ENCODE measurements at places on chromosomes 3 and 15.

- no peak for DNase-seq
- no peak overlapping the region for H3K4me3 ChIP-seq
- H3K27me3 ChIP-seq: no peaks in the 10 kb centered on the region
- no peak overlapping the region for H3K27ac ChIP-seq
- no peaks in the 10 kb centered on the region for H3K4me1 ChIP-seq
Measured at GRCh38 chr3:118369892-118370491, 664.7 kb downstream of the IGSF11 start.

DNA sequence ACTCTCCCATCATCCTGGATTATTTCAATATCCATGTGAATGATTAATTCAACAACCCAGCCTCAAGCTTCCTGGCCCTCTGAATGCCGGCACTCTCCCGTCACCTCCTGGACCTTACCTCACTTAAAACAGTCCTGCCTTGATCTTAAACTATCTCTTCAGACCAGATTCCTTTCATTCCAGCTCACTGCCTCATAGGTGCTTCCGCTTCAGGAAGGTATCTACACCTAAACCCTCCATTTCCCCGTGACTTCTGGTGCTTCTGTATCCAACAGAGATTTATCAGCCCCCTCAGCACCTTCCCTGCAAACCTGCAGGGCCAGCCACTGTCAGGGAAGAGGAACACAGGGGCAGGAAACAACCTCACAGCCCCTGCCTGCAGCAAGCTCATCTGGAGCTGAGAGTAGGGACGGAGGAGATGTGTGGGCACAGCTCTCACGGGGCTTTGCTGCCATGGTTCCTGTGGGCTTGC lies 98.9 kb upstream of the TJP1 start:
- no peaks in the 10 kb centered on the region for H3K27me3 ChIP-seq
- H3K27ac ChIP-seq: no peak overlapping the region
- no peak overlapping the region for H3K4me3 ChIP-seq
- no peak for DNase-seq

- H3K4me1 ChIP-seq: peaks cover 93% of the 10 kb centered on the region
- H3K4me3 ChIP-seq: no peak overlapping the region
- DNase-seq: no peak
- H3K36me3 ChIP-seq: peaks cover 8% of the 10 kb centered on the region
Measured at GRCh38 chr3:66411961-66412887, 88.6 kb downstream of the LRIG1 start.

- DNase-seq: no peak
- peaks cover 6% of the 10 kb centered on the region for H3K4me1 ChIP-seq
- no peaks in the 10 kb centered on the region for H3K36me3 ChIP-seq
- peaks cover 4% of the 10 kb centered on the region for H3K27me3 ChIP-seq
- H3K27ac ChIP-seq: no peak overlapping the region
Measured at GRCh38 chr3:113265231-113265630, 53.9 kb downstream of the BOC start.

GRCh38 chr15:95469496-95470000 lies 861.0 kb upstream of the NR2F2 start:
- DNase-seq: no peak
- peaks cover 22% of the 10 kb centered on the region for H3K4me1 ChIP-seq
- no peak overlapping the region for H3K27ac ChIP-seq
- H3K4me3 ChIP-seq: no peak overlapping the region

- H3K4me1 ChIP-seq: no peaks in the 10 kb centered on the region
- no peak for DNase-seq
- no peaks in the 10 kb centered on the region for H3K27me3 ChIP-seq
- no peak overlapping the region for H3K27ac ChIP-seq
- H3K36me3 ChIP-seq: peaks cover 11% of the 10 kb centered on the region
Measured at GRCh38 chr15:88529021-88529630, 17.4 kb downstream of the DET1 start.

- peaks cover 10% of the 10 kb centered on the region for H3K4me1 ChIP-seq
- no peak overlapping the region for H3K27ac ChIP-seq
- no peaks in the 10 kb centered on the region for H3K27me3 ChIP-seq
Measured at GRCh38 chr3:136141291-136141785, 54.8 kb downstream of the MSL2 start.

DNA sequence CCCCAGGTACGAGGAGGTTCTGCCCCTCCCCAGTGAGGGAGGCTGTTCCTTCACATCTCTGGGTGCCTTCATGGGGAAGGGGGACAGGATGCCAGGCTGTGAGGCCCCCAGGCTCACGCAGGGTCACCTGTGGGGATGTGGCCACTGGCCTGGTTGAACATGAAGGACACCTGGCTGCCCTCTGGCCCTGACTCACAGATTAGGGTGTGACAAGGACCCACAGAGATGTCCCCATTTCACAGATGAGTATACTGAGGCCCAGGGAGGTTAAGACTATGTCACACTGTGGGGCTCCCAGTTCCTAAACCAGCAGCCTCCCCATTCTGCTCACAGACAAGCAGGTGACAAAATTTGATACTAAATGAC lies 42.4 kb downstream of the PCSK6 start:
- H3K27ac ChIP-seq: peak overlapping the region; percentile 8
- no peak for DNase-seq
- peaks cover 46% of the 10 kb centered on the region for H3K4me1 ChIP-seq
- H3K27me3 ChIP-seq: no peaks in the 10 kb centered on the region
- H3K36me3 ChIP-seq: no peaks in the 10 kb centered on the region
- H3K4me3 ChIP-seq: no peak overlapping the region

DNA sequence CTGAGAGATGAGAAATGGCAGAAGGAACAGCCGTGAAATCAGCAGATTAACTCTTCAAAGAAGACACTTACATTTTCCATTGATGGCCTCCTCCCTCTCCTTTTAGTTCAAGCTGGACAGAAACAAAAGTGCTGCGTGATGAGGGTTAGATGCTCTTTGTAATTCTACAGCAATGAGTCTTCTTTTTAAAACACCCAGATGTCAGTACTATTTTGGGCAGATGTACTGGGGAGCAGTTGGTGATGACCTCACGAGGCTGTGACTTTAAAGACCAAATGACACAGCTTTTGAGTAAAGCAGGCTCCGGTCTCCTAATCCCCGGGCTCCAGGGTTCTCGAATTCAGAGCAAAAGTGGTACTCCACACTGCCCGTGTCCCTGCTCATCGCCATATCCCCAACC lies 198.2 kb downstream of the SLCO3A1 start:
- H3K27me3 ChIP-seq: no peaks in the 10 kb centered on the region
- H3K4me1 ChIP-seq: peaks cover 31% of the 10 kb centered on the region
- DNase-seq: no peak
- no peak overlapping the region for H3K27ac ChIP-seq
- H3K36me3 ChIP-seq: no peaks in the 10 kb centered on the region

GRCh38 chr15:93289941-93290617 lies 201.1 kb upstream of the RGMA start:
- peaks cover 5% of the 10 kb centered on the region for H3K4me1 ChIP-seq
- H3K27ac ChIP-seq: no peak overlapping the region
- DNase-seq: no peak
- no peaks in the 10 kb centered on the region for H3K36me3 ChIP-seq
- no peak overlapping the region for H3K4me3 ChIP-seq

GRCh38 chr3:9339761-9340471 lies 22.9 kb upstream of the THUMPD3 start:
- H3K36me3 ChIP-seq: no peaks in the 10 kb centered on the region
- H3K27me3 ChIP-seq: no peaks in the 10 kb centered on the region
- no peak for DNase-seq

DNA sequence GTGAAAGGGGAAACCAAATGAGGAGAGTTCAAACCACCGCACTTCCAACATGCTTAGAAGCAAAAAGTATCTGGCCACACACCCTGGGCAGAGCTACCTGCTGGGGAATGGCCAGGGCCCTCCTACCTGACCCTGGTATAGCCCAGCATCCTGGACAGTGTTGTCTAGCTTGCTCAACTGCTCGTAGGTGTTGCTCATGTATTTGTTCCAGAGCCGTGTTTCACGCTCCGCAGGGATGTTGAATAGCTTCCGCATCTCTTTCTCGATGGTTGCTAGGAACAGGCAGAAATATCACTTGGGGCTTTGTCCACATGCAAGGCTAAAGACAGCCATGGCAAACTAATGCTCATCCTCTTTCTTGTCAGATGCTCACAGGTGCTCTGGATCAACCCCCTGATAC lies 15.1 kb downstream of the USP4 start:
- H3K27me3 ChIP-seq: no peaks in the 10 kb centered on the region
- no peaks in the 10 kb centered on the region for H3K4me1 ChIP-seq
- H3K36me3 ChIP-seq: peaks cover 100% of the 10 kb centered on the region
- DNase-seq: no peak
- no peak overlapping the region for H3K4me3 ChIP-seq
- no peak overlapping the region for H3K27ac ChIP-seq

DNA sequence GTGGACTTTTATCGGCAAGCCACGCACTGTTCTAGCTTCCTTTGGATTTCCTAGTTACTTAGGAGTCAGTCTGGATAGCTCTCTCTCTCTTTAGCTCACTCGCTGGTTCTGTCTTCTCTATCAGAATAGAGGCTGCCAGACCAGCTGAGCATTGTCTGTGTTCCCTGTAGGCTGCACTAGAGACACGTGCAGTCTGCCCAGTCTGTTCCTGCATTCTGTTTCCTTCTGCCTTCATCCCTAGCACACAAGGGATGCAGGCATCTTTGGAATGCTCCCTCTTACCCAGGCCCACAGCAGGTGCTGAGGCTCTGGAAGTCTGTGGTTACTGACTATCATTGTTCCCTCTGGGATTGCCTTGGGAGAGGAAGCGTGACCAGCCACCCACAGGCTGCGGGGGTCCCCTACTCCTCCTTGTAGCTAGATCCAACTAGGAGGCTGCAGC lies 322.8 kb downstream of the ZNF621 start:
- DNase-seq: no peak
- no peak overlapping the region for H3K4me3 ChIP-seq
- H3K36me3 ChIP-seq: no peaks in the 10 kb centered on the region
- peaks cover 22% of the 10 kb centered on the region for H3K4me1 ChIP-seq

DNA sequence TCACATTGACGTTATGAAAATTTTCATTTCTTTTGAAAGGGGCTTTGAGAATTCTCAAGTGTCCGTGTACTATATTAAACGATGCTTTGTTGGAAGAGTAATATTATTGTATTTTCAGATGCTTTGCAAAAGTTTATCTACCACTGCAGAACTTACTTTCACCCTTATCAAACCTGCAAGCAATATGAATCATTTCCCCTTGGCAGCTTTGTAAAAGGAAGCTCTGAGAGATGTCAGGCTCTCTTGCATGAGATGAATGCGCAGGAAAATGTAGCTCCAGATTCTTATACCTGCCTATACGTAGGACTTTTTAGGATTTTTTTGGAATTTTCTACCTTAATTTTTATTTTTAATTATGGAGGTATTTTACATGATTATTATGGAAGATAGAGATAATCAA lies 34.5 kb downstream of the GPD1L start:
- H3K27me3 ChIP-seq: no peaks in the 10 kb centered on the region
- H3K4me1 ChIP-seq: peaks cover 40% of the 10 kb centered on the region
- H3K27ac ChIP-seq: no peak overlapping the region
- H3K36me3 ChIP-seq: peaks cover 6% of the 10 kb centered on the region
- no peak overlapping the region for H3K4me3 ChIP-seq

DNA sequence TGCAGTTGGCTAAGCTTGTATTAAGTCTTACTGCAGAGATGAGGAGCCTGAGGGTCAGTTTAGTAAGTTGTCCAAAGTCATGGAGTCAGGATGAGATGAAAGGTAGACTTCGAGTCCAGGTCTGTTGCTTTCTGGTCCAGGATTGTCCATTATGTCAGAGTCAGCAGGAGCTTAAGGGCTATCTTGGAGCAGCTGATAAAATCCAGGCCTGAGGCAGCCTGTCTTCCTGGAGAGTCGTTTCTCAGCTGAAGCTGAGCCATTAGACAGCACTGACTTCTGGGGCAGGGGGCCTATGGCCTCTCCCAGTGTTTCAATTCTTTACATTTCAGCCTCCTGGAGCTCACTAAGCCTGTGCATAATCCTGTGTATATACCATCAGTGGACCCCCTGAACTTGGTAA lies 219.5 kb upstream of the GAP43 start:
- DNase-seq: no peak
- no peaks in the 10 kb centered on the region for H3K4me1 ChIP-seq
- no peaks in the 10 kb centered on the region for H3K27me3 ChIP-seq
- no peak overlapping the region for H3K4me3 ChIP-seq
- no peaks in the 10 kb centered on the region for H3K36me3 ChIP-seq

GRCh38 chr3:112464264-112464663 lies 35.0 kb downstream of the BTLA start:
- H3K4me3 ChIP-seq: no peak overlapping the region
- H3K27ac ChIP-seq: no peak overlapping the region
- H3K4me1 ChIP-seq: no peaks in the 10 kb centered on the region
- no peak for DNase-seq
- H3K36me3 ChIP-seq: no peaks in the 10 kb centered on the region

DNA sequence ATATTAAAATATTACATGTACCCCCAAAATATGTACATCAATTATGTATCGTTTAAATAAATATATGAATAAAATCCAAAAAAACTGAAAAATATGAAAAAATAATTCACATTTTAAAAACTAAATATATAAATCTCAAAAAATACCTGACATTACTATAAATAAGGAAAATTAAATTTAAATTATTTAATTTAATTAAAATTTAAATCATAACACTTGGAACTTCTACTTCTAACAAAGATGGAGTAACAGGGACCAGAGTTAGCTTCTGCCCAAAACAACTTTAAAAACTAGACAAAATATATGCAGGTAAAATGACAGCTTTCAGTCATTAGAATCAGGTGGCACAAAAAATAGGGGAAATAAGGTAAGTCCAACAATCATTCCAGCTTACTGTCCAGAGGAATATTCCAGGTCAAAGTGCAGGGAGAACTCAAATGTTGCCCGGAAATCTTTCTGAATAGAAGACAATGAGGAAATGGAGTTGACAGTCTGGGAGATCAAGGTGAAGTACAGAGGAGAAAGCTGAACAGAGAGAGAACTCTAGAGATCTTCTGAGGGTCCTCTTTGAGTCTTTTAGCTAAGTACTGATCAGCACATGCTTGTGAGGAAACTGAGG lies 207.7 kb upstream of the ATP11B start:
- no peaks in the 10 kb centered on the region for H3K4me1 ChIP-seq
- H3K36me3 ChIP-seq: no peaks in the 10 kb centered on the region
- H3K27ac ChIP-seq: no peak overlapping the region
- no peaks in the 10 kb centered on the region for H3K27me3 ChIP-seq
- no peak for DNase-seq
- H3K4me3 ChIP-seq: no peak overlapping the region

GRCh38 chr3:46466871-46467403 lies 2.2 kb upstream of the LTF start:
- H3K27ac ChIP-seq: no peak overlapping the region
- peaks cover 16% of the 10 kb centered on the region for H3K27me3 ChIP-seq
- DNase-seq: no peak
- H3K4me3 ChIP-seq: no peak overlapping the region

GRCh38 chr3:132629928-132630327 lies 29.7 kb downstream of the ACAD11 start:
- H3K4me1 ChIP-seq: no peaks in the 10 kb centered on the region
- no peak for DNase-seq
- no peaks in the 10 kb centered on the region for H3K27me3 ChIP-seq
- H3K4me3 ChIP-seq: no peak overlapping the region
- peaks cover 57% of the 10 kb centered on the region for H3K36me3 ChIP-seq

DNA sequence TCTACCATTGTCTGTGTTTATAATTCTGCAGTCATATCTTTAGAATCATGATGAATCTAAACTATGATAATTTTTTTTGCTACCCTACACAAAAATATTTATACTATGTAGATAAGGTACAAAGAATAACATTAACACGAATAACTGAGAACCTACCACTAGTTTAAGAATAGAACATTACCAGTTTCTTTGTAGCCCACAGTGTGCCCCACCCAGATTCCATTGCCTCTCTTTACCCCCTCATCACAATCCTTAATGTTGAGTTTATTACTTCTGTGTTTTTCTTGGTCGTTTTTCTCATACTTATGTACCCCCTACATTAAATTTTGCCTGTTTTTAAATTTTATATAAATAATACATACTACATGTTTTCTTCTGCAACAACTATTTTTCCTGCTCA lies 140.5 kb downstream of the BBX start:
- no peak for DNase-seq
- no peak overlapping the region for H3K27ac ChIP-seq
- H3K4me1 ChIP-seq: peaks cover 29% of the 10 kb centered on the region
- no peaks in the 10 kb centered on the region for H3K27me3 ChIP-seq
